ENCODE measurements at places on chromosomes 4 and X.

DNA sequence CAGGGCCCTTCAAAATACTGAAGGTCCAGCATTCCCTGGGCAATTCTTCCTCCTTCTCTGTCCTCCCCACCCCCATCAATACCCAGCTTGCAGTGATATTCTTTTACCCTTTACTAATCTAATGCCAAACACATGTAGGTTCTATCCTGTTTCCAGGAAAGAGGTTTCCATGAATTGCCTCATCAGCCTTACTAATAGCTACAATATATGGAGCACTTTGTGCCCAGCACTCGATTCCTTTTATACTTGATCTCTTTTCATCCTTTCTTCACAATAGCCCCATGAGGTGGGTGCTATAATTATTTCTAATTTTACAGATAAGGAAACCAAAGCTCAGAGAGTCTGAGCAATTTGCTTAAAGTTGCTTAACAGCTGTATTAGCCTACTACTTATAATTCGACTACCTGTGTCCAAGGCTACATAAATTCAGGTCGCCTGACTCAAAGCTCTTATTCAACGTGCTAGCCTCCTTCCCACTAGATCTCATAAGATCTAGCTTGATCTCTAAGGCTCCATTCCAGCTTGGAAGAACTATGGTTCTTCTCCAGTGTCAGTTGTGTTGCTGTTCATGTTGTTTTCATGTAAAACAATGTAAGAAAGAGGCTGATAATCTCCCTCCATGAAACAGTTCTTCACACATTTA is 229.6 kb upstream of the PGRMC2 start:
- DNase-seq: no peak

- DNase-seq: no peak
Observed at GRCh38 chr4:151291485-151291884, 14.5 kb downstream of the PRSS48 start.

DNA sequence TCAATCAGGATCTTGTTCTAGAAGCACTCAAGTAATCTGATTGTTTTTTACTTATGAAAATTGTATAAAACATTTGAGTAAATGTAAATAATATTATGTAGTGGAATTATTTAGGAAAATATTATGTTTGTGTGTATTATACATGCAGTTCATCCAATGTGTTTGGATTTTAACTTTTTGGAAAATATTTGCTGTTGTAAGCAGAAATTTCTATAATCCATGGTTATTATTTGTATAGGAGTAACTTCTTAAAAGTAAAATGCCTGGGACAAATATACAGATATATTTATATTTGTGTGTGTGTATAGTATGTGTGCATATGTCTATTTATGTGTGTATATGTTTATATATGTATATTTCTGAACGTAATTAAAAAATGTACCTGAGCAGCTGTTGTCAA is 1394.6 kb upstream of the AGA start:
- DNase-seq: no peak

- no peak for DNase-seq
Observed at GRCh38 chr4:131551306-131551705, 1597.8 kb upstream of the PCDH10 start.

- no peak for DNase-seq
Observed at GRCh38 chr4:5800496-5800895, 89.5 kb downstream of the EVC start.

DNA sequence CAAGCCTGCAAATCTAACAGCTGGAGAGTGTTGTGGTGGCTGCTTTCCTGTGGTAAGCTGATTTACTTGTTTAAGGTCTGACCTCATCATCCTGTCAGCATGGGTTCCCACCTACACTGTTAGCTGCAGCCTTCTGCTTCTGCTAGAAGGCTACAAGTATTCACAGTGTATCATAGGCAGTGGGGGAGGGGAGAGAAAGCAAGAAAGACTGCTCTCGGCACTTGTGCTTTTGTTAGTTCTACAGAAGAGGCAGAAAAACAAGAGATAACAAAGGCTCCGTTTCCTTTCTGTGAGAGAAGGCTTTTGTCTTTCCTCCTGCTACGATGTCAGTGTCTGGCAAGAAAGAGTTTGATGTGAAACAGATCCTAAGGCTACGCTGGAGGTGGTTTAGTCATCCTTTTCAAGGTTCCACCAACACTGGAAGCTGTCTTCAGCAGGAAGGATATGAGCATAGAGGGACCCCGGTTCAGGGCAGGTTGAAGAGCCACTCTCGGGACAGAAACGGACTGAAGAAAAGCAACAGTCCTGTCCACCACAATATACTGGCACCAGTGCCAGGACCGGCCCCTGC is at the start of gene KLHL4:
KLHL4 (plus strand) TSS at position 232 of the 571 bp plus-strand sequence; CDS start at position 324, 92 bp downstream.
- no peak for DNase-seq

- no peak for DNase-seq
Observed at GRCh38 chr4:6499238-6499600, 26.8 kb upstream of the PPP2R2C start.

- no peak for DNase-seq
Observed at GRCh38 chr4:75545526-75545925, 10.3 kb upstream of the ODAPH start.

DNA sequence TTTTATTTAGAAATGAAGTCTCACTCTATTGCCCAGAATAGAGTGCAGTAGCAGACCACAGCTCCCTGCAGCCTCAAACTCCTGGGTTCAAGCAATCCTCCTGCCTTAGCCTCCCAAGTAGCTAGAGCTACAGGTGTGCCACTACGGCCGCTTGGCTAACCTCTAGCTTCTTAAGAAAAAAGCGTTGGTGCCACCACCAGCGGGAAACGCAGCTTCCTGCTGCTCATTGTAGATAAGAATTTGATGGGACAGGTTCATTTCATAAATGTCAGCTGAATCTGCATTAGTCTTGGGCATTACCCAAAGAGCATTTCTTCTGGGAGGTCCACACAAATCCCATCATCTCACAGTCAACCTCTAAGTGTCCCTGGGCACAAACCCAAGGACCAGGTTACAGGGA is 33.2 kb upstream of the NAP1L5 start:
- no peak for DNase-seq

GRCh38 chr4:105392858-105393257 is 81.0 kb downstream of the PPA2 start:
- no peak for DNase-seq

DNA sequence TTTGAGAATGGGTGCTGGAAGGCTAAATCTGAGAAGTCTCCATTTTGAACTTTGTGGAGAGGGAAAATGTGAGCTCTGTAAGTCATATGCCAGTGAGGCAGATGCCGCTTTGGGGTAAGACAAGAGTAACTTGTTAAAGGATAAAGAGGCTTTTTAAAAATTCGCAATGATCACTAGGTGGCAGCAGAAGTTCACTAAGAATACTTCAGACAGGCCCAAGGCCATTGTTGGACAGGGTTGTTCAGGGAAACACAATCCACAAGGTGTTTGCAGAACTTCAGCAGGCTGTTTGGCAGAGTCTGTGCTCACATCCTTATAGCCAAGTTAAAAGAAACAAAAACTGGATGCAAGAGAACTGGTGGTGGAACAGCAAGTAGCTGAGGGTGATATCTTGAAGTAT is 13.7 kb upstream of the PIGA start:
- peak; percentile 13 for DNase-seq

GRCh38 chrX:40506201-40506985 is 74.4 kb upstream of the ATP6AP2 start:
- no peak for DNase-seq

DNA sequence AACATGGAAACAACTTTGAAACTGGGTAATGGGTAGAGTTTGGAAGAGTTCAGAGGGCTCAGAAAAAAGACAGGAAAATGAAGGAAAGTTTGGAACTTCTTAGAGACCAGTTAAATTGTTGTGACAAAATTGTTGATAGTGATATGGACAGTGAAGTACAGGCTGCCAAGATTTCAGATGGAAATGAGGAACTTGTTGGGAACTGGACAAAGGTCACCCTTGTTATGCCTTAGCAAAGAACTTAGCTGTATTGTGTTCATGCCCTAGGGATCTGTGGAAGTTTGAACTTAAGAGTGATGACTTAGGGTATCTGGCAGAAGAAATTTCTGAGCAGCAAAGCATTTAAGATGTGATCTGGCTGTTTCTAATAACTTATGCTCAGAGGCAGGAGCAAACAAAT is 5.1 kb upstream of the ARL13A start:
- no peak for DNase-seq

GRCh38 chr4:37715889-37716402 is 29.8 kb upstream of the RELL1 start:
- DNase-seq: peak; percentile 82

GRCh38 chr4:39023059-39023458 is 9.2 kb downstream of the TMEM156 start:
- no peak for DNase-seq

DNA sequence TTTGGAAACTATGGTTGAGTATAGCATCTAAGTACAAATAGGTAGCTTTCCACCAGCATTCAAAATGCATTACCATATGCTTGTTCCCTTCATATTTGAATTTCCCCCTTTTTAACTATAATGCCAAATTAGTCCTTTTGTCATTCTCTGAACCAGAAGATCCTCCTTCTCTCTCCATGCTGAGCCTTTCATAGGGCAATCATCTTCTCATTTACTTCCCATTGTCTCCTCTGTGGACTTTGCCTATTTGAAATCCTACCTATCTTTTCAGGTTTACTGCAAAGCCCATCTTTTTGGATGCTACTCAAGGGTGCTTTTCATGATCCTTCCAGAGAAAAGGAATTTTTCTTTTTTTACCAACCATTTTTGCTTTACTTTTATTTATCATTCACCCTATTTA is 54.7 kb downstream of the DKK2 start:
- DNase-seq: no peak

DNA sequence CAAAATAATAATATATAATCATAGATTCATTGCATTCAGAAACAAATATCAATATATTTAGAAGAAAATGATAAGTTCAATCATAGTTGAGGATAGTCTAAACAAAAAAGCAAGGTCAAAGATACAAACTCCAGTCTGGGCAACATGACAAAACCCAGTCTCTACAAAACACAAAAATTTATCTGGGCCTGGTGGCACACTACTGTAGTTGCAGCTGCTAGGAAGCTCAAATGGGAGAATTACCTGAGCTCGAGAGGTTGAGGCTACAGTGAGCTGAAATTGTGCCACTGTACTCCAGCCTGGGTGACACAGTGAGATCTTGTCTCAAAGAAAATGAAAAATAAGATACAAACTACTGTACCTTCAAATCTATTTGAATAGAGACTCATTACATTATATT is 52.7 kb upstream of the ANXA10 start:
- DNase-seq: no peak

- no peak for DNase-seq
Observed at GRCh38 chr4:81085291-81085690, 54.8 kb downstream of the BMP3 start.

- no peak for DNase-seq
Observed at GRCh38 chr4:14910411-14910810, 91.9 kb upstream of the CPEB2 start.

GRCh38 chr4:126850286-126850685 is 782.5 kb upstream of the INTU start:
- no peak for DNase-seq

GRCh38 chr4:81021981-81022380 is 8.5 kb upstream of the BMP3 start:
- no peak for DNase-seq

DNA sequence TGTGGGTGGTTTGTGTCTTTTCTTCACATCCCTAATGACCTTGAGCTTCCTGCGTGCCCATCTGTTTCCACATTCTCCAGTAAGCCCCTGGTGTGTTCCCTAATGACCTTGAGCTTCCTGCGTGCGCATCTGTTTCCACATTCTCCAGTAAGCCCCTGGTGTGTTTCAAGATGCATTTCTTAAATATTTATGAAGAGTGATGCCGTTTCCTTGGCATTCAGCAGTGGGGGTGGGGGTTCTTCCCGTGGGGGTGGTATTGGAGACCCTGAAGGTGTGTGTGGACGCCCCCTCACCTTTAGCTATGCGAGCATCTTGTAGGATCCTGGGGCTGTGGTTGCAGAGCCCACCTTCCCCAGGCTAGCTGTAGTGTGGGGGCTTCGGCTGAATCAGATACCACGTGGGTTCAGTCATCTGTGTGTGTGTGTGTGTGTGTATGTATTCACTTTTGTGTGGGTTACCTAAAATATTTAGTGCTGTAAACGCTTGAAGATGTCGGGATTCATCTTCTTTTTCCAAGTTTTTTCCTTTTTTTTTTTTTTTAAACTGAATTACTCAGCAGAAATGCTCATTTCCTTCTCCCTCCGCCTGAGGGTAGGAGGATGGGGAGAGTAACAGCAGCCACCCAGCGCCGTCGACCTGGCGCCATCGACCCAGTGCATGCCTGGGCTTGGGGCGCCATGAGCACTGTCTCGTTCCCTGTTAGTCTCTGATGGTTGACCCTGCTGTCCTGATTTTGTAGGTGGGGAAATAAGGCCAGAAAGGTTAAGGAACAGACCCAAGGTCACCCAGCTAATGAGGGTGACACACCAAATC is 9.9 kb downstream of the NSG1 start:
- DNase-seq: no peak

DNA sequence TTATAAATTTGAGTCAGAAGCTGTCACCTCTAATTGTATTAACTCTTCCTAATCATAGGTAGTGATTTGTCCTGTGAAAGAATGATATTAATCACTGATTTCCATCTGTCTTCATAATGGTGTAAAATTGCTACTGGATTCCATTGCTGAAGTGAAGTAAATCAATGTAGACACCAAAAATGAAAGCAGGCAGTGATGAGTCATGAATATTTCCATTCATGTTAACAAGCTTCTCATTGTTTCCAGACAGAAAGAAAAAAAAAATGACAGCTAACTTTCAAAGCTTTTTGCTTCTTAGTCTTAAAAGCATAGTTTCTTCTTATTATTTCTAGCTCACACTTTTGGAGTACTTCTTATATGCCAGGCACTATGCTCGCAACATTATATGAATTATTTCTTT is 21.5 kb downstream of the FAM114A1 start:
- DNase-seq: no peak

- DNase-seq: no peak
Observed at GRCh38 chr4:742096-742741, 36.6 kb downstream of the PCGF3 start.

DNA sequence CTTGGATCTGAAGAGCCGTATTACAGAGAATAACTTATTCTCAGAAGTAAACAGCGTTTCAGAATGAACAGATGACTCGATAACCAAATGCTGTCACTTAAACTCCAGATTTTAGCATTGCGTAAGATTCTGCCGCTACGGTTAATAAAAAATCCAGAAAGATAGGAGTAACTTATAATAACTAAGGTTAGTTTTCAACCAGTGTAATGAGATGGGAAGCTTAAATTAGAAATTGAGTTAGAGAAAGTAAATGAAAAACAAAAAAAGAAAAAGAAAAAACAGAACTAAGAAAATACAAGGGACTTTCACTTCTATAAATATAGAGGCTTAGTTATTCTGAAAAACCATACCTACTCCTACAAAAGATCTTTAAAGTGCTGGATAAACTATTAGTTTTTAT is 13.1 kb upstream of the PARM1 start:
- DNase-seq: no peak

- DNase-seq: no peak
Observed at GRCh38 chr4:7281691-7282665, 89.6 kb downstream of the SORCS2 start.

All from transverse colon (tissue), 4 donors.